ENCODE measurements at places on chromosomes 4 and X.
A peak's percentile ranks its signal among the peaks of the same experiment; 100 is the strongest.

GRCh38 chr4:127224556-127224955 is 408.2 kb upstream of the INTU start:
- no peak for DNase-seq

GRCh38 chrX:2627272-2627867 is 63.7 kb upstream of the CD99 start:
- no peak for DNase-seq

GRCh38 chr4:105620640-105621323 is 68.4 kb downstream of the ARHGEF38 start:
- DNase-seq: peak; percentile 64

DNA sequence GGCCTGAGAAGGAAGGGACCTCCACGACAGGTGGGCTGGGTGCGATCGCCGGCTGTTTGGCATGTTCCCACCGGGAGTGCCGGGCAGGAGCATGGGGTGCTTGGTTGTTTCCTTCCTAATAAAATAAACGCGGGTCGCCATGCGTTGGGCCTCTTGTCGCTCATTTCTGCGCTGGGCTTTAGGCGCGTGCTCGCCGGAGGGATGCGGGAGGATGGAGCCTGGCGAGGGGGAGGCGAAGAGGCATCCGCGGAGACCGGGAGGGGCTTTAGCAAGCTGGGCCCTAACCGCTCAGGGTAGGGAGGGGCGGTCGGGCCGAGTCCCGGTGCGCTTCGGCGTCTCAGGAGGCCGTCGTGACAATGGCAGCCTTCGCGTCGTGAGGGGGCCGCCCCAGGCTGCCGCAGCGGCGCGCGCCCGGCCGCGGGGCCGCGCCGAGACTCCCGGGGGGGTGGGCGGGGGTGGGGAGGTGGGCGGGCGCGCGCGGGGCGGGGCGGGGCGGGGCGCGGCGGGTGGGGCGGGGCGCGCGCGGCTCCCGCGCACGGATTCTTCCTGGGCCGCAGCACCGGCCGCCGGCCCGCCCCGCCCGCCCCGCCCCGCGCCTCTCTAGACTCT is 476 bp upstream of the GDI1 start:
- no peak for DNase-seq

- no peak for DNase-seq
These were observed 470.6 kb upstream of the GALNTL6 start for GRCh38 chr4:171342646-171343045.

- no peak for DNase-seq
These were observed at the start of gene PSAPL1 for GRCh38 chr4:7434766-7435150. PSAPL1 (minus strand) TSS chr4:7434930; CDS start chr4:7434879, 51 bp downstream.

GRCh38 chr4:70334681-70335080 is at the start of gene CABS1:
CABS1 (plus strand) TSS chr4:70334981; CDS start chr4:70335040, 59 bp downstream.
- DNase-seq: no peak

Measured in HS-27A (cell line).